Left renal pelvis (tissue), 4 donors: ENCODE measurements at places on chromosomes 16 and 17.

GRCh38 chr17:38333635-38334295 is 10.0 kb downstream of the GPR179 start:
- no peak for DNase-seq

- no peak for DNase-seq
Measured at GRCh38 chr16:78211946-78212345, 112.5 kb downstream of the WWOX start.

DNA sequence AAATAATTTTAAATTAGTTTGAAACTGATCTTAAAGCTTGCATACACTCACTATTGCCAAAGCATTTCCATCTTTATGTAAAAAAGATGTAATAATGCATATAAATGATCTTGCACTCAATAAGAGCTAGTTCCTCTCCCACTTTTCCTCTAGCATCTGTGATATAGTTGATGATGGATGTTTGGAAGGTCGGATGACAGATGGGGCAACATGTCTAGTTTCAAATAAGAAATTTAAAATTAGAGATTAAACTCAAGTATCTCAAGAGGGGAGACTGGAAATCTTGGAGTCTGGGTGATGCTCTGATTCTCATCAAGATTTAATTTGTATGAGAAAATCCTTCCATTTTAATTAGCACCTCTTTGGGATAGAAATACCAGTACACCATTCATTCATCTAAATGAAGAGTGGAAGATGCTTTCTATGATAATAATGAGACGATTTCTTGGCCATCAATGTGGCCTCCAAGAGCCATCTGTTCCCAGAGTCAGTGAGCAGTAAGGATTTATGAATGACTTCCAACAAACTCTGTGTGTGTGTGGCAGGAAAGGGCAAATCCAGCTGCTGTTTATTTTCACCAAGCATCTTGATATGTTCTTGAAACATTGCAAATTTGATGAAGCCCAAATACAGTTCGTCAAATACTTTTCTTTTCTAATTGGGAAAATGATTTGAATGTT is 616.3 kb upstream of the CDH8 start:
- no peak for DNase-seq

GRCh38 chr17:44830359-44831288 is 537 bp upstream of the GJC1 start:
- no peak for DNase-seq

DNA sequence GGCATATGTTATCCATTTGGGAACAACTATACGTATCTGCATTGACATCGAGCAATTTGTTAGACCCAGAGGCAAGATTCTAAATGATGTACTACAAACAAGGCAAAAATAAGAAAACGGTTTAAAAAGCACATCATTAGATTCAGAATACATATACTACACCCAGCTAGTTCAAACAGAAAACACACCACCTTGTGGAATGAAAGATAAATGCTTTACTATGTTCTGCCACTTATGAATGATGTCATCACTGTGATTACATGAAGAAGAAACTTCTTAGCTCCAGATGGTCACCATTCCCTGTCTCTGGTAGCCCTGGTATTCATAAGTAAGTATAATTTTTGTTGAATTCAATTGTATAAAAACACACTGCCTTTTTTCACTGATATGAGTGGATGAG is 7.8 kb downstream of the NACA2 start:
- no peak for DNase-seq

DNA sequence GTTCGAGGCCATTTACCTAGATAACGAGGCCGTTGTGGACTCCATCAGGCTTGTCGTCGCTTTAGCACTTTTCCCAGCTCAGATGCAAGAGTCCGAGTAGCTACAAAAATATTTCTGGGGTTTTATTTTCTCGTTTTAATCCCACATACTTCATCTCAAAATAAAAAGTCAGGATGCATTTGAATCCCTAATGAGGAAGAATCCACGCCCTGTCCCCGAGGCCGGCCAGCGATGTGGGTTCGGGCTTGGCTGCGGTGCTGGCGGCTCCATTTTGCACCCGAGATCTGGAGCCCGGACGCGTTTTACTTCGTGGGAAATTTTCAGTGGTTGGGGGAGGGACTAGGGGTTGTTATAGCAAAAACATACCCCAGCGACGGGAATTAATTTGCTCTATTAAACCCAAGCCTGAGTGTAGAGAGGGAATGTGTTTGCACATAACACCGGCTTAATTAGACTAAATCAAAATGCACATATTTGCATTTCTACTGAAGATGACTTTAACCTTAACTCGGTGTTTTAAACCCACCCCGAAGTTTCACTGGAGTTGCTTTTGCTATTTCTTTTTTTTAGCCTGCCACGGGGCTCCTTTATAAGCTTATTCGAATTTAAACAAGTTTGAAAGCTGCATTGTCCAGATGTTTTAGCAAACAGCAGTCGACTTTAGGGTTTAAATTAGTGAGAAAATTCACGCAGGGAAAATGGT is 4.8 kb downstream of the IRX5 start:
- no peak for DNase-seq

GRCh38 chr16:57675741-57676551 is 7.8 kb downstream of the ADGRG3 start:
- DNase-seq = no peak

- no peak for DNase-seq
Measured at GRCh38 chr17:2075336-2076086, 20.6 kb downstream of the HIC1 start.

GRCh38 chr17:47210105-47210504 is 957 bp downstream of the MYL4 start:
- no peak for DNase-seq

- DNase-seq = no peak
Measured at GRCh38 chr17:4658478-4659305, 17.2 kb upstream of the ALOX15 start.

DNA sequence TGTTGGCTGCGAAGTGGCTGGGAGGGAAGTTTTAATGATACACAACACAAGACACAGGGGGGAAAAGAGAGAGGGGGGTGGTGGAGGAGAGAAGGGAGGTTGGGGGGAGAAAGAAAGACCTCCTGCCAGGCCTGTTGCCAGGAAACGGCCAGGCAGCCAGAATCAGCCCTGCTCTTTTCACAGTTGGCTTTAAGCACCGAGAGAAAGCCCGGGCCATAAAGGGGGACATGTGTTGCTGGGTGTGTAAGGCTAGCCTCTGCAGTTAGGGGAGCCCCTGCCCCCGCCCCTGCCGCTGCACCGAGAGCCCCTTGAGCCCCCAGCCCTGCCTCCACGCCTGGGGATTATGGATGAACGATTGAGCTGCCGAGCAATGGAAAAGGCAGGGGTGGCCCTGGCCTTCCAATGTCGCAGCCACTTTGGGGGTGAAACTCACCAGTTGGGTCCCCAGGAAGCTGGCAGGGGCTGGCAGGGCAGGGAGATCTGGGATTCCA is 13.9 kb upstream of the WNT3 start:
- no peak for DNase-seq

DNA sequence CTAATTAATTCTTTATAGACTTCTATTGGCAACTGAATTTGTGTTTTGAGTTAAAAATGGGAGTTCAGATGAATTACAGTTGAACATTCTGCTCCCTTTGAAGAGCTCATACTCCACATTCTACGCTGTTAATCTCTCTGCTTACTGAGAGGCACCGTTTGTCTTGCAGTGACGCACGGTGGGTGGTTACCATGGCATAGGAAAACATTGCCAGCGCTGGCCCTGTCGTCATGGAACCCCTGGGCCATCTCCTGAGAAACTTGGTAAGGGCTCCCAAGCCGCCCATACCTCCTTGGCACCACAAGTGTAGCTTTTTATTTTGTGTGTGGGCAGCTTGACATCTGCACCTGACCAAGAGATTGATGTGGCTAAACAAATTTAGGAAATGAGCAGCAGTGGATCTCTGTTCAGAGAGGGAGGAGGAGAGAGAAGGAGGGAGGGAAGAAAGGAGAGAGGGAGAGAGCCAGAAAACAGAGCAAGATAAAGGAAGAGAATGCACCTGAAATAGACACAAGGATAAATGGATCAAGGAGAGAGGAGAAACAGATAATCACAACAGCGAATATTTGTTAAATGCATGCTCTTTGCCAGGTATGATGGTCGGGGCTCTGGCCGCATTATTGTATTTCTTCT is 398.5 kb downstream of the HAPSTR1 start:
- DNase-seq = no peak

DNA sequence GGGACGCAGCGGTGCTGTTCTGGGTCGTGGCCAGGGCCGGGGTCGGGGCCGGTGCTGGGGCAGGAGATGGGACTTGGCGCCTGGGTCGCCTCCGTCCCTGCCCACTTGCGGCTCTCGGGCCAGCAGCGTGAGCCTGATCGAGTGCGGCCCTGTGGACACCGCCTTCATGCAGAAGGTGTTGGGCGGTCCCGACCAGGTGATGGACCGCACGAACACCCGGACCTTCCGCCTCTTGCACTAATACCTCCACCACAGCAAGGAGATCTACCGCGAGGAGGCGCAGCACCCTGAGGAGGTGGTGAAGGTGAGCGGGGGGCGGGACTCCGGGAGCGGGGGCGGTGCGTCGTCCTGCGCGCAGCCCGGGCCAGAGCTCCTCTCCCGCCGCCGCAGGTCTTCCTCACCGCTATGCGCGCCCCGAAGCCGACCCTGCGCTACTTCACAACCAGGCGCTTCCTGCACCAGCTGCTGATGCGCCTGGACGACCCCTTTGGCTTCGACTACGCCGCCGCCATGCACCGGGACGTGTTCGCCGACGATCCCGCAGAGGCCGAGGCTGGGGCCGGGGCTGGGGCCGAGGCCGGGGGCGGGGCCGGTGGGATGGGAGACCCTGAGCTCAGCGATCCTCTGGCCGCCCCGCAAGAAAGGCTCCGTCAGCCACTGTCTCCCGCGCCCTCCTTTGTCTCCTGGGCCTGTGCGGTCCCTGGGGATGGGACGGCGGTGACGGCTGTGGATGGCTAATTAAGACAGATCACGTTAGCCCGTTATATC is 4.5 kb upstream of the HSD17B1 start:
- DNase-seq = no peak

- DNase-seq = no peak
Measured at GRCh38 chr17:51132964-51133319, 12.3 kb upstream of the SPAG9 start.

GRCh38 chr16:82653550-82654511 is 27.1 kb downstream of the CDH13 start:
- DNase-seq = no peak

GRCh38 chr17:35998756-35999155 is 2.6 kb downstream of the CCL15 start:
- no peak for DNase-seq

GRCh38 chr16:15498427-15499175 is 64.2 kb downstream of the BMERB1 start:
- DNase-seq = no peak

DNA sequence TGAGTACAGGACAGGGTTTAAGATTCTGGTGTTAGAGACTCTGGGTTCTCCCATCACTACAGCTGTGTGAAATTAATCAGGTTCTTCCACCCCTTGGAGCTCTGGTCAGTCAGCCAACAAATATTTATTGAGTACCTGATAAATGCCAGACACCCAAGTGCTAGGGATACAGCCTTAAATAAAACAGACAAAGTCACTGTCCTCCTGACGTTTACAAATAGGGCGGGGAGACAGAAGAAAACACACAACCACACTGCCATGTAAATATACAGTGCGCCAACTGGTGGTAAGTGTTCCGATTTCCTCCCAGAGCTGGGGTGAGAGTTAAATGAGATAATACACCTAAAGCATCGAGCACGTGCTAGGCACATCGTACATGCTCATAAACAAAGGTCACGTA is 121.0 kb downstream of the COPRS start:
- no peak for DNase-seq

GRCh38 chr16:86970279-86970678 is 346.9 kb downstream of the C16orf95 start:
- DNase-seq = no peak

GRCh38 chr17:34776456-34777443 is 184.5 kb downstream of the CCT6B start:
- DNase-seq = no peak

DNA sequence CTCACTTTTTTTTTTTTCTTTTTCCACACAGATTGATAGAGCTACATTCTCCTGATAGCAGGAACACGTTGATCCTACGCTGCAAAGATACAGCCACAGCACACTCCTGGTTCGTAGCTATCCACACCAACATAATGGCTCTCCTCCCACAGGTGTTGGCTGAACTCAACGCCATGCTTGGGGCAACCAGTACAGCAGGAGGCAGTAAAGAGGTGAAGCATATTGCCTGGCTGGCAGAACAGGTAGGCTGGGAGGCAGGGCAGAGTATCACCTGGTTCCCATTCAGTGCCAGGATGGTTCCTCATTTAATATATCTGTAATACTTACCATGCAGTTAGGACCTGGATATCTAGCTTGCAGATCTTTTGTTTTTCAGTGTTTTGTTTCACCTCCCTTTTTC is 51.1 kb upstream of the VPS4A start:
- no peak for DNase-seq

DNA sequence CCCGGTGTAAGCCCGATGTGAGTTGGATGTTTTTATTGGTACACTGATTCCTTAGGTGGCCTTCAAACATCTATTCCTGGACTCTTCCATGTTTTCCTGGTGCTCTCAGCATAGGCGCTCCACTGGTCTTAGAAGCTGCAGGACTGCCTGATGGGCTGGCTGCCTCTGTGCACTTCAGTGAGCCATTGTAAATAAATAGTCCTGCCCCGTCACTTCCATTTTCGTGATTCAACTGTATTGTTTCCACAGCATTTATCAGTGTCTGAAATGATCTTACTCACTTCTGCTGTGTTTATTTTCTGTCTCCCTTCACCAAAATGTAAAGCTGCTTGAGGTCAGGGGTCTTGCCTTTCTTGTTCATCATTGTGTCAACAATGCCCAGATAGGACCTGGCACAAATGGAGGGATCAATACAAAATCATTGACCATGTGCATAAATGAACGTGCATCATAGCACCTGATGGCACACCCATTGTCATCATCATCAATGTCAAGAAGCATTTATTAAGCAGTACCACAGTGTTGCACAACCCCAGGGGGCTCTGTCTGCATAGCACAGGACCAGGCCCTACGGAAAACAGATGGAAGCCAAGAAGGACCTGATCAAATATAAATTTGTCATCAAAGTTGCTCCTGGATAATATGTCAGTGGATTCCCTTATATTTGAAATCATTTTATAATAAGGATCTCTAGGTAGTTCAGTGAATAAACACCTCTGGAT is 66.6 kb upstream of the CPHXL start:
- no peak for DNase-seq
